Myocyte (in vitro differentiated cells): ENCODE measurements at places on chromosomes 3 and 15. TPM values are rescaled to one million over a fixed set of nuclear protein-coding genes. Genes with fewer than 3 reads are reported as not detected.

Gene OCA2
- total RNA-seq: not detected in 2 replicates

- DNase-seq: no peak
Observed at GRCh38 chr15:40028853-40029252, 10.1 kb downstream of the SRP14 start.

- DNase-seq: no peak
Observed at GRCh38 chr3:178628037-178628436, 91.8 kb downstream of the KCNMB2 start.

GRCh38 chr15:36109943-36110658 lies 469.3 kb upstream of the CDIN1 start:
- DNase-seq: peak; percentile 31

Gene FANCD2OS
- total RNA-seq: not detected in 2 replicates

DNA sequence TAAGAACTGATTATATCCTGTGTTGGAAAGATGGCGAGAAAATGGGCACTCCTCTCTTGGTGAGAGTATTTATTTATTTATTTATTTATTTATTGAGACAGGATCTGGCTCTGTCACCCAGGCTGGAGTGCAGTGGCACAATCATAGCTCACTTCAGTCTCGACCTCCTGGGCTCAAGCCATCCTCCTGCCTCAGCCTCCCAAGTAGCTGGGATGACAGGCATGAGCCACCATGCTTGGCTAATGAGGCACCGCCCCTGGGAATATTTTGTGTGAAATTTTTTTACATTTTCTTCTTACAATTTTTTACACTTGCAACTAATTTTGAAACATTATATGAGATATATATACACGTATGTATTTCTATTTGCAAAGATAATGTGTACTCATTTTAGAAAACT lies 150.5 kb upstream of the PRR20G start:
- DNase-seq: no peak

DNA sequence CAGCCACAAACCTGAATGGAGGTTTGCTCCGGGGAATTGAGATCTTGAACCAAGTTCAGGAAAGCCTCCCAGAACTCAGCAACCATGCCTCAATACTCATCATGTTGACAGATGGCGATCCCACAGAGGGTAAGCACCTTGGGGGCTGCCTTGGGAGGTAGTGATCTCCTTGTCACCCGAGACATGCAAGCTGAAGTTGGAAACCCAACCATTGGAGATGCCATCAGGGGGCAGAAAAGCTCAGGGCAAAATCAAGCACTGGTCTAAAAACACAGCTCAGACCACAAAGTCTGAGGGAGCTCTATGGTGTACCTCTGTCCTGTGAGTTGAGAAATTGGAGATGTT lies 5.8 kb downstream of the ITIH1 start:
- peak; percentile 9 for DNase-seq

Gene WNT7A
- not detected in 2 replicates for total RNA-seq

Gene SLC6A11
- total RNA-seq: not detected in 2 replicates

Gene RBP2
- 0.78 and 0.94 TPM in 2 replicates for total RNA-seq

DNA sequence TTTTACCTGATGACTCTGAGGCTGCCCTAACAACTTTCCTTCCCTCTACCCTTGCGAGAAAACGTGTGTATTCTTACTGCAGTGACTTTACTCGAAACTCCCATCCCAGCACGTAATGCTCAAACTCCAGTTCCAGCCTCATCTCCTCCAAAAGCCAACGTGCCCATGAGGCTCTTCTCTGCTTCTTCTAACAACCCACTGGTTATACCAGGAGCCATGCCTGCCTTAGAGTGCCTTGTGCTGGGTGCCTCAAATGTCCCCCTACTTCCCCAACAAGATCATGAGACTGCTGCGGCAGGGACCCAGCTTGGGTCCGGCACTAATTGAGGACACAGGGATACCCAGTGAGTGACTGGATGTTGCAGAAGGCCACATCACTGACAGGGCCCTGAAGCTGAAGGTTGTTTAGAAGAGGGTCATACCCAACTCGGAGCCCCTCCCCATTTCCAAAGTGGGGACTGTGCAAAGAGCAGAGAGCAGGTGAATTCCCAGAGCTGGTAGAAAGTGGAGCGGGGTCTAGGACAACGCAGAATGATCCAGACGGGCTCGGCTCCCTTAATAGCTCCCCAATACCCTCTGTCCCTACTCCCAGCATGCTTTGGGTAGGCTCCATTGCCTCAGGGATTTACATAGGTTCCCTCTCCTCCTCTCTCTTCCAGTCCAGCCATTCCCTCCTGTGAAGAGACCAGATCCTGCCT lies 71.4 kb downstream of the BDH1 start:
- no peak for DNase-seq

Gene PPCDC
- 7.5 and 15.2 TPM in 2 replicates for total RNA-seq
